HL-60 (cell line): ENCODE measurements at places on chromosomes 5 and 9.

GRCh38 chr9:118156846-118157245, 452.6 kb downstream of the TLR4 start:
- no peak for DNase-seq

DNA sequence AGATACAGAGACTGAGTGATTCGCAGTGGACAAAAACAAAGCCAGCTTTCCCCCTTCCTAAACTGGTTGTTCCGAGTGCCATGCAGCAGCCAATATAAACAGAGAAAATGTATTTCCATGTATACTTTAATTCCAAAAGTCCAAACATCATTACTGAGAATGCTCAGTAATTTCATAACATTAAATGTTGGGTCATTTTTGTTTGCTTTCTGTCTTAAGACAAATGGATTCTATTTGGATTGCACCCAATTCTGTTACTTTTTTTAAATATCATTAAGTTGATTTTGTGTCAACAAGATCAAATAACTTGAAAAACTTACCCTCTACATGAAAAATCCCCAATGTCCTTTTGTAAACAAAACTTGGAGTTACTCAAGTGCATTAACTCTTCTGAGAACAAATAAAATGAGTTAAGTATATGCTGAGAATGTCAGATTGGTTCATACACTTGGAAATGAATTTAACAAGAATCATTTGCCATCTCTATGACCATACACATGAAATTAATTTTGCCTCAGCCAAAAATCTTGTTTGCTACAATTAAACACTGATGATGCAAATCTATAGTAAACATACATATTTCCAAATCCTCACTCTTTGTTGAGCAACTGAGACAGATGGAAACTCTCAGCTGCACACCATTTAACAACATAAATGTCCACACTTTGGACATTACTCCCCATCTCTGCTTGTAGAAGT, 19.4 kb downstream of the LURAP1L start:
- no peak for DNase-seq

DNA sequence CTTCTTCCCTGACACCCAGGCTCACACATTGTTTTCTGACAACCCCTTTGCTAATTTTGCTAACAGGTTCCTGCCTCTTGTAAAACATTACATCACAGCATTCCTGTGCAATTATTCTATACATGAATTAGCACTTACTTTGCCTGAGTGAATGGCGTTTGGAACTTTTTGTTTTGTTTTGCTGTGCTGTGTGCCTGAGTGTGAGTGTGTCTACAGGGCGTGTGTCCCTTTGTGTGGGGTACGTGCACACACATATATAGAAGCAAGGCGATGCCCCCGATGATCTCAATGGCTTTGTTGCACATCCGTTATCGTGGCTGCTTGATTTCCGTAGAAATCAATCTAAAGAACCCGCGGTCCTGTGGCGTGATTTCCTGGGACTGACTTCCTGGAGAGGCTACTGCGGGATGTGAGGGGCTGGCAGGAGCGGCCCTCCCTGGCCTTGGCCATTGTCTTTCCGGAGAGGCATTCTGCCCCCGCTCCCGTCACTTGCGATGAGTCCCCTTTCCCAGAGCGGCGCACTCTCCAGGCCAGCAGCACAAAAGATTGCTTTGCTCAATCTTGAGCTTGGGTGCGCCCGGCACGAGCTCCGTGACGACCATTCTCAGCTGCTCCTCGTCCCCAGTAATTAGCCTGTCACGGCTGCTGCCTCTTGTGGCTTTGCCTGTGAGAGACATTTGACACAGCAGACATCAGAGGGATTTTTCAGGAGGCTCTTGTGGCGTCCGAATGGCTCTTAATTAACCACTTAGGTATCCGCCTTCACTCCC, 398.1 kb upstream of the IRX1 start:
- no peak for DNase-seq

GRCh38 chr9:96219026-96219899, 82.7 kb downstream of the HSD17B3 start:
- DNase-seq, result no peak

DNA sequence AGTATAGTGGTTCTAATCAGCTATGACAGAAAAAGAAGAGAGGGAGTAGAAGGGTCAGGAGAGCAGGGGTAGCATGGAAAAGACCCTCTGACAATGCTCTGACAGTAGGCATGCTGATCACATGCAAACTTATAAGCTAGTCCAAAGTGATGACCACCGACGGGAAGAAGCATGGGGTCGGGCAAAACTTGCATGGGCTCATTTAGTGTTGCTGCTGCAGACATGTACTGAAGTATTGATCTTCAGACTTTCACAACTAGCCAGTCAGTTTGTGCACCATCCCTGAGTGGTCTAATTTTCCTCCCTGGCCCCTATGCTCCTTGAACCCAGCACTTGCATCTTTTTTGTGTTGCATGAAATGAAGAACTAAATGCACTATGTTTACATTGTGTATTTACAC, 225.4 kb downstream of the SYK start:
- DNase-seq, result no peak

GRCh38 chr5:109170629-109171350, 239.0 kb downstream of the PJA2 start:
- no peak for DNase-seq

- peak; percentile 70 for DNase-seq
Observed at GRCh38 chr5:151663617-151664293, 23.0 kb downstream of the SPARC start.

DNA sequence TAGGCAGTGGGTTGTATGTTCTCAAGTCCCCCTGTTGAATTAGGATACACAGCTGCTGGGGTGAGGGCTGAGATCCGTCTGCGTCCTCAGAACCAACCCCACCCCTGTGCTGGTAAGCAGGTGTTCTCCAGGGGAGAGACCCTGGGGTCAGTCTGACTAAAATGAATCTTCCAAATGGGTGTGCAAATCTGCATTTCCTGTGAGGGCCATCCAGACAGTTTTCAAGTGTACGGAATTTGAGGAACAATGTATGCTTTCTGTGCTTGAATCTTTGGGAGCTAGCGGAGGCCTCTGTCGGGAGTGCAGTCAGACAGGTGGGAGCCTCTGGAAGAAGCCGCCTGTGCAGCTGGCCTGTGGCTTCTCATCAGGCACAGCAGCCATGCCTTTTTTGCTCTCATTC, 122.9 kb downstream of the MACROH2A1 start:
- no peak for DNase-seq

DNA sequence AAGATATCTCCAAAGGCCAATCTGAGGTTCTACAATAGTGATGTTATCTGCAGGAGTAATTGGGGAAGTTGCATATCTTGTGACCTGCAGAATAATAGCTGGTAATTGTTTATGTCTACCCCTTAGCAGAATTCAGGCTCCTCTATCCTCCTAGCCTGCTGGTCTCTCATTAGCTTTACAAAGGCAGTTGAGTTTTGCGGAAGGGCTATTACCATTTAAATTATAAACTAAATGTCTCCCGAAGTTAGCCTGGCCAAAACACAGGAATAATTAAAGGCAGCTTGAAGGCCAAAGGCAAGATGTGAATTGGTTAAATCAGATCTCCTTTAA, 168.7 kb downstream of the TTC39B start:
- DNase-seq, result no peak

DNA sequence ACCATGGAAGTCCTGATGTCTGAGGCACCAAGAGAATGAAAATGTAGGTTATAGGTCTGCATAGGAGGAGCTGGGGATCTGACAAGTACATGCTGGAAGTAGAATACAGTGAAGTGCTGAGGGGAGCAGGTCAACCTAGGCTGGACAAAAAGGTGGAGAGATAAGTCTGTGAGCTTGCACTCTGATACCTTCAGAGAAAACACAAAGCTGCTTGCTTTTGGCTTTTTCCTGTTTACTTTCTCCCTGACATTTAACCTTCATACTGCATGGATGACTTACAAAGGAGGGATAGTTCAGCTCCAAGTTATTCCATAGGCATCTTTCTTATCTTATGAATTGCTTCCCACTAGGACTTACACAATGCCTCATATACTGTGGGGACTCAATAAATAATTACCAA, 256.7 kb upstream of the NREP start:
- no peak for DNase-seq

DNA sequence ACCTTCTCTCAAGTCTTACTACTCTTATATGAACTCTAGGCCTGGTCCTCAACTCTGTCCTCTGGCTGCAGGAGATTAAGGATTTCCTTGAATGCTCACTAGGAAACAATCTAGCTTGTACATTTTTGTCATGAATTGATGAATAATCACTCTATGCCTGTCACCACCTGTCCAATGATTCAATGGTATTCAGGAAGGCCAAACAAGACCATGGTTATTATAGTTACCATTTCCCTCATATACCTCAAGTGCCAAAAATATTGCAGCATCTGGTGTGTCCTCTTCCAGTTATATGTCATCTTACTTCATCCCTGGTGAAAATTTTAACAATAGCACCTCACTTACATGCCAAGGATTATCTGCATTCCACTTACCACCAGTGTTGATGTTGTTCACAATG, 179.0 kb upstream of the MOCS2 start:
- no peak for DNase-seq

DNA sequence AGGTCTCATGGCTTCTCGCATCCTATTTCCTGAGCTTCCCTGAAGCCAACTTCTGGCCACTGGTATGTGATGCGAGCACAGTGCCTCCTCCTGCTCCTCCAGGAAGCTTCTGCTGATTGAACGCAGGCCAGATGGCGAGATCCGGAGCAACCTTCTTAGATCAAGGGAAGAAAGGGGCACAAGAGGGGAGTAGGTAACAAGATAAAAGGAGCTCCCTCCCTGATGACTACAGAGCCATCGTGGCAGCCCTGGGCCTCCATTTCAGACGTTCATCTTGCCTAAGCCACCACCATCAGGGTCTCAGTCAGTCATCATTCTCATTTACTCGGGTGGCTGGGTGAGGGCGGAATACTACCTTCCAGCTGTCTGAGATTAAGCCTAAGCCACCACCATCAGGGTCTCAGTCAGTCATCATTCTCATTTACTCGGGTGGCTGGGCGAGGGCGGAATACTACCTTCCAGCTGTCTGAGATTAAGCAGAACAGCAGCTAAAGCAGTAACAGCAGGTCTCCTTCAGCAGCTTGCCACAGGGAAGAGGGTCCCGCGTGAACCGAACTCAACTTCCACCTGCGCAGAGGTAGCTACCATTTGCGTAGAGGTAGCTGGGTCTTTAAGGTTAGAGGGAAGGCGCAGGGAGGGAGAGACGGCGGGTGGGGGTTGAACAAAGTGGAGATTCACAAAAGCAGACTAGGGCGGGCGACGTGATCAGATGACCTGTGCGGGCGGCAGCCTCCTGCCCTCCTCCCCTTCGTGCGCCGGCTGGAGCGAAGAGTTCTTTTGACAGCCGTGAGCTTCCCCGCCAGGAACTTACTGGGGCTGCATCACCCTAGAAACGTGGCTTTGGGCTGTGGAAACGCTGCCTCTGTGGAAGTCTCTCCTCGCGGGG, 27.9 kb upstream of the MGAT1 start:
- DNase-seq, result no peak

DNA sequence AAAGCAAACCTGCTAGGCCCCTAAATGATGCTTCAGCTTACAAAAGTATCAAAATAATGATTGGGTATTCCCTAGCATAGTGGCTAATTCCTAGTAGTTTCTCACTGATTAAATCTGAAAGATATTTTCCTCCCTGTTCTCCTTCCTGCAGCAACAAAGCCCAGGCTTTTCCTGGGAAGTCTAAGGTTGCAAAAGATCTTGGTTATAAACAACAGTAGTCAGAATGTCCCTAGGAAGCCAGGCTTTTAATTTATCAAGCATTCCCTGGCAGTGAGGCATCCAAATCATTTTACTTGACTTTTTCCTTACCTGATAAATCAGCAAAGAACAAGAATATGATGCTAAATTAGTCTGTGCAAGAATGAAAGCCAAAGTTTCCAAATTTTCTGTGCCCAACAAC, 272.0 kb downstream of the PDE4D start:
- DNase-seq, result no peak

DNA sequence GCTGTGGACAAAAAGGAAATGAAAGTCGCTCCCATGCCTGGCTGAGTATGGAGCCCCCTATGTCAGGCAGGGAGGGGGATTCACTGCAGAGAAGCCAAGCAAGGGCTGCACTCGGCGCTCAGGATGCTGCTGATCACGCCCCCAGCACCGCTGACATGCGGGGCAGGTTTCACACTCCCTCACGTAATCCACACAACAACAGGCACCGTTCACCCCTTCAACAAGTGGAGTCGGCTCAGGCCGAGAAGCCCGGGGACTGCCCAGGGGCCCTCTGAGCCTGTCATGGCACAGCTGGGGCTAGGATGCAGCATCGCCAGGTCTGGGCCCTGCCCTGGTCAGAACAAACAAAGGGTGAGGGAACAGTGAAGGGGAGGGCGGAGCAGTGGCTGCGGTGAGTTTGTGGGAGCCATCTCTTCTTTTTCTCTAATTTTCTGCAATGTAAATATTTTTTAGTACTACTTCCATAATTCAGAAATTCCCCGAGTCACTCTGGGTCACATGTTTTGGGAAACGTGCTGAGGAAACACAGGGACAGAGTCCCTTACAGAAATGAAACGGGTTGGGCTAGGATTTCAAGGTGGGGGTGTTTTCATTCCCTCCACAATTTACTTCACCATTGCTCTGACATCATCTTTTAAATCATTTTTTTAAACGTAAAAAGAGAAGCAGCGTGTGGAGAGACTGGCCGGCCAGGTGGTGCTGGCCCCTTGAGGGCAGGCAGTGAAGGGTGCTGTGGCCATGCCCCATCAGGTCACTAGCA, 49.8 kb downstream of the PRRT1B start:
- no peak for DNase-seq

DNA sequence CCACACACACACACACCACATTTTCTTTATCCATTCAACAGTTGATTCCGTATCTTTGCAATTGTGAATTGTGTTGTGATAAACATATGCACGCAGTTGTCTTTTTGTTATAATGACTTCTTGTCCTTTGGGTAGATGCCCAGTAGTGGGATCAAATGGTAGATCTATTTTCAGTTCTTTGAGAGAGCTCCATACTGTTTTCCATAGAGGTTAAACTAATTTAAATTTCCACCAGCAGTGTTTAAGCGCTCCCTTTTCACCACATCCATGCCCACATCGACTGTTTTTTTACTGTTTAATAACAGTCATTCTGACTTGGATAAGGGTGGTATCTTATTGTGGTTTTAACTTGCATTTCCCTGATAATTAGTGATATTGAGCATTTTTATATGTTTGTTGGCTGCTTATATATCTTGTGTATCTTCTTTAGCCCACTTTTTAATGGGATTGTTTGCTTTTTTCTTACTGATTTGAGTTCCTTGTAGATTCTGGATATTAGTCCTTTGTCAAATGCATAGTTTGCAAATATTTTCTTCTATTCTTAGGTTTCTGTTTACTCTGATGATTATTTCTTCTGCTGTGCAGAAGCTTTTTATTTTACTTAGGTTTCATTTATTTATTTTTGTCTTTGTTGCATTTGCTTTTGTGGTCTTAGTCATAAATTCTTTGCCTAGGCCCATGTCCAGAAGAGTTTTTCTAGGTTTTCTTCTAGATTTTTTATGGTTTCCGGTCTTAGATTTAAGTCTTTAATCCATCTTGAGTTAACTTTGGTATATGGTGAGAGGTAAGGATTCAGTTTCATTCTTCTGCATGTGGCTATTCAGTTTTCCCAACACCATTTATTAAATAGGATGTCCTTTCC, 82.4 kb downstream of the SH3RF2 start:
- DNase-seq, result no peak

- DNase-seq, result no peak
Observed at GRCh38 chr9:120158221-120158620, 421.7 kb downstream of the CDK5RAP2 start.
